ENCODE measurements at places on chromosomes 6 and 20.

- no peak for DNase-seq
These were observed 301.1 kb upstream of the CDH4 start for GRCh38 chr20:60950974-60951373.

GRCh38 chr20:52312132-52312729 lies 120.7 kb upstream of the ZFP64 start:
- peak; percentile 18 for DNase-seq

GRCh38 chr20:4869290-4870193 lies 131.8 kb downstream of the SLC23A2 start:
- peak; percentile 22 for DNase-seq

GRCh38 chr20:1808101-1808500 lies 87.1 kb upstream of the SIRPA start:
- DNase-seq, result no peak

GRCh38 chr20:10074513-10074912 lies 39.7 kb downstream of the ANKEF1 start:
- DNase-seq, result peak; percentile 30

- DNase-seq, result no peak
These were observed 169.3 kb downstream of the TTLL2 start for GRCh38 chr6:167493976-167494697.

DNA sequence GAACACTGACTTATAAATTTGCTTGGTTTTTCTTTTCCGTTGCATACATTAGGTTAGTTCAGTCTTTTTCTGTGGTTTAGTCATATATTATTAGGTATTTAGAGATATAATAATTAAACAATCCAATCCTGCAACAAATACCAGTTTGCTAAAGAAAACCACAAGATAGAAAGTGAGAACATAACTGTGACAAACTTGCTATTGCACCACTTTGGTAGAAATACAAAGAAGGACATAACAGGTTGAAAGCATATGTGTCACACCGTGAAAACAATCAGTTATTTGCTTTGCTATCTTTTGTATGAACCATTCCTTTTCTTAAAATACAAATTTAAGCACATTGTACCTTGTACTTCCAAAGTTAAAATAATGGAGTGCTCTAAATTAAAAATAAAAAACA lies 42.0 kb upstream of the KCNQ5 start:
- no peak for DNase-seq

- no peak for DNase-seq
These were observed 165.4 kb downstream of the TAF4 start for GRCh38 chr20:61900011-61900944.

DNA sequence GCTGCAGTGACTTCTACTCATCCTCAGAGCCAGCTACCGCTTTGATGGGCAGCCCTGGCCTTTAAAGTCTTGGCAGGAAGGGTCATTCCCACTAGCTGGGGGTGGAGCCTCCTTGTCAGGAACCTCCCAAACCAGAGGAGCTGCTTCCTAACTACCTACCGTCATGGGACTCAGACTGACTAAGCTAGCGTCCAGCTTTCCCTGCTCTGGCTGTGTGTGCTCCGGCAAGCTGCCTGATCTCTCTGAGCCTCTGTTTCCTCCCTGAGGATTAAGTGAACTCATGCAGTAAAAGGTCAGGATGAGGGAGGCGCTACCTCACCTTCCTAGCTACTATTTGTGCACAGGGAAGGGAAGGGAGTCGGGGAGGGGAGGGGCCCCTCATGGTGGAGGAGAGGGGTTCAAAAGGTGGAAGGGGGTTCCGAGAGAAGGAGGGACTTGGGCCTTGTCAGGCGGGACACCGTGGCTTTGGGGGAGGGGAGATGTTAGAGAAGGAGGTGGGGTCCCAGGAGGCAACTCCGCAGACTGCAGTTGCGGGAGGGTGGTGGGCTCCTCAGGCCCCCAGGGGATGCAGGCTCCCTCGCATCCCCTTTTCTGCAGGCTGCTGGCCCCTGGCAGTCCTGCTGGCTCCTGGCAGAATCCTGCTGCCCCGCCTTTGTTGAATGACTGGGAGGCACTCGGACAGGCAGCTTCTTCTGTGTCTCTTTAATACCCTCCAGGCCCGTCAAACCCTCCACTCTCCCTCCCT lies 9.8 kb downstream of the DUSP15 start:
- DNase-seq, result peak; percentile 86

DNA sequence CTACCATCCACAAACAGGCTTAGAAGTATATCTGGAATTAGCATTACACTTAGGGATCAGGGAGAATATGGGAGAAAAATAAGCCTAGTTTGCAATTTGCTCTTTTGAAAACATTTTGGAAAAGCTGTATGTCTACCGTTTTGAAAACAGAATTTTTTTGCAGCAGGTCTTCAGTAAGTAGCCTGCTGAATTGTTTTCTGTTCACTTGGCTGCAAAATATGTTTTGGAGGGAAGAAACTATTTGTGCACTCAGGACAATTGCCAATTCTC lies 39.6 kb downstream of the ILRUN start:
- DNase-seq, result no peak

DNA sequence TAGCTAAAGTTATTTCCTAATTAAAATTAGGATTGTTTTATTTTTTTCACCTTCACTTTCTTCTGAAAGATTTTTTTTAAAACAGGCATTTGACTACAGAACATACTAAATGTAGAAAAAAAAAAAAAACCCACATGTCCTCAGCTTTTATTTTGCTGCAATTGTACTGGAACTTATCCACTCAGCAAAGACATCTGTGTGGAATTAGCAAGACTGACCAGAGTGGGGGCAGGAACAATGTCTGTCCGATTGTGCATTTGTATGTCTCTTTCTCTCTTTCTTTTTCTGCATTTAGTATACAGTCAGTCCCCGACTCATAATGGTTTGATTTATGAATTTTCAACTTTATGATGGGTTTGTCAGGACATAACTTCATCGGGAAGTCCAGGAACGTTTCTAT lies 77.3 kb downstream of the CHD6 start:
- no peak for DNase-seq

DNA sequence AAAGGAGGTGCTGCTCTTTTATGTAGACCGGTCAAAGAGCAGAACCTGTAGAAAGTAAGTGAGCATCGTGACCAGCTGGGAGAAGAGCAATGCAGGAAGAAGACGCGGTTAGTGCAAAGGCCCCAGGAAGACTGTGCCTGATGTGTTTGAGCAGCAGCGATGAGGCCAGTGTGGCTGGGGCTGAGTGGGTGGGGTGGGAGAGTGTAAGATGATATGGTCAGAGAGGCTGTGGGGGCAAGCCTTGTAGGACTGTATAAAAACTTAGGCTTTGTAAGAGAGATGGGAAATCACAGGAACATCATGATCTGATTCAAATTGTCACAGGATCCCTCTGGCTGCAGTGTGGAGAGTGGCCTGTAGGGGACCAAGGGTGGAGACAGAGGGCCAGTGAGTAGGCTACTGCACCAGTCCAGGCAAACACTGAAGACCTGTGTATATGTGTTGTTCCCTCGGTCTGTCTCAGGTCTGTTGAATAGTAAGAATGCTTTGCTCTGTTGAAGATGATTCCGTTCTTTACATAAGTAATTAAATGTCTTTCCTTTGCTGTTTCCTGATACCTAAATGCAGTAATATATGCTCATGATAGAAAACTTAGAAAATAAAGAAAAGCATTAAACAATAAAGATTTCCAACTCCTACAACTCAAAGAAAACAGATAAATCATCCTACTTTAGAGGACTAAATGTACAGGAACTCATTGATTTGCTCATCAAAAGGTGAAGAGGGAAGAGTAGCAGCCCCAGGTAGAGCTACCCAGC lies 23.6 kb upstream of the WFDC2 start:
- DNase-seq, result peak; percentile 53

- no peak for DNase-seq
These were observed 140.1 kb downstream of the NRN1 start for GRCh38 chr6:5866547-5867051.

DNA sequence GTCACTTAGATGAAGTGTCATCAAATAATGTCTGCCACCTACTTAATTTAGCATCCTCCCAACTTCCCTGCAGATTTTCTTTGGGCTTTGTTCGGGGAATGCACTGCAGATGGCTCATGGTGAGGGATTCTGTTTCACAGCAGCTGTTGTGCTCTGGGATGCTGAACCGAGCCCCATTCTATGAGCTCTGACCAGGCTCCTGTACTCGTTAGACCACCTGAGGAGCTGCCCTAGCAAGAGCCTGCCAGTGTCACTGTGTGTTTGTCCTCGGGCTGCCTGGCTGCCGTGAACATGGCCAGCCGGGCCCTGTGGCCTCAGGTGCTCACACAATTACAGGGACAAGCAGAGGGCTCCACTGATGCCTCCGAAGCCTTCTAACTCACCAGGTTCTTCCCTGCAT lies 238.8 kb upstream of the ECI2 start:
- no peak for DNase-seq

DNA sequence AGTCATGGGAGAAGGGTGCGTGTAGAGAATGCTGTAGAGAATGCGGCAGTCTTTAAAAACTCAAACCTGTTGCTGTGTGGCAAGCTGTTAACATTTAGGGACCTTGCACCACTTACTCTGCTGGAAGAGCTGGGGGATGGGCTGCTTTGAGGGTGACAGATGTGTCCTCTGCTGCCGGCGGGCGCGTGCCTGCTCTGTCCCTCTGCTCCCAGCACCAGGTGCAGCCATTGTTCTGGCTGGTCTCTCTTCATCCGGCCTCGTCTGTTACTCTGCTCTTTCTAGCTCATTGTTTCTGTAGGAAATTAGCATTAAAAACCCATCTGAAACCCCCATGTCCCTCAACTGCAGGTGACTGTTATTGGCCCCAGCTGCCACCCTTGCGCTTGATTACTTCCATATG lies 78.5 kb downstream of the CBFA2T2 start:
- no peak for DNase-seq

GRCh38 chr6:126117251-126117650 lies 130.9 kb downstream of the TRMT11 start:
- DNase-seq, result no peak

DNA sequence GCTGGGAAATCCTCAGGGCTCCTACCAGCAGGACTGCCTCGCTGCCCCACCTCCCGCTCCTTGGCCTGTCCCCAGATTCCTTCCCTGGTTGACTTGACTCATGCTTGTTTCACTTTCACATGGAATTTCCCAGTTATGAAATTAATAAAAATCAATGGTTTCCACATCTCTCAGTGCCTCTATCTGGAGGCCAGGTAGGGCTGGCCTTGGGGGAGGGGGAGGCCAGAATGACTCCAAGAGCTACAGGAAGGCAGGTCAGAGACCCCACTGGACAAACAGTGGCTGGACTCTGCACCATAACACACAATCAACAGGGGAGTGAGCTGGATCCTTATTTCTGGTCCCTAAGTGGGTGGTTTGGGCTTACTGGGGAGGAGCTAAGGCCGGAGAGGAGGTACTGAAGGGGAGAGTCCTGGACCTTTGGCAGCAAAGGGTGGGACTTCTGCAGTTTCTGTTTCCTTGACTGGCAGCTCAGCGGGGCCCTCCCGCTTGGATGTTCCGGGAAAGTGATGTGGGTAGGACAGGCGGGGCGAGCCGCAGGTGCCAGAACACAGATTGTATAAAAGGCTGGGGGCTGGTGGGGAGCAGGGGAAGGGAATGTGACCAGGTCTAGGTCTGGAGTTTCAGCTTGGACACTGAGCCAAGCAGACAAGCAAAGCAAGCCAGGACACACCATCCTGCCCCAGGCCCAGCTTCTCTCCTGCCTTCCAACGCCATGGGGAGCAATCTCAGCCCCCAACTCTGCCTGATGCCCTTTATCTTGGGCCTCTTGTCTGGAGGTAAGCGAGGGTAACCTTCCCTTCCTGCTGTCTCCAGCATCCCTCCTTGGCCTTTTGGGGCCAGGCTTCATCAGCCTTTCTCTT lies at the start of gene CFB:
TSS of gene CFB (plus strand) at position 589 of the 863 bp plus-strand sequence. CDS start at position 716, 127 bp downstream.
- peak; percentile 89 for DNase-seq

GRCh38 chr6:114569669-114570068 lies 226.8 kb upstream of the HS3ST5 start:
- DNase-seq, result no peak

DNA sequence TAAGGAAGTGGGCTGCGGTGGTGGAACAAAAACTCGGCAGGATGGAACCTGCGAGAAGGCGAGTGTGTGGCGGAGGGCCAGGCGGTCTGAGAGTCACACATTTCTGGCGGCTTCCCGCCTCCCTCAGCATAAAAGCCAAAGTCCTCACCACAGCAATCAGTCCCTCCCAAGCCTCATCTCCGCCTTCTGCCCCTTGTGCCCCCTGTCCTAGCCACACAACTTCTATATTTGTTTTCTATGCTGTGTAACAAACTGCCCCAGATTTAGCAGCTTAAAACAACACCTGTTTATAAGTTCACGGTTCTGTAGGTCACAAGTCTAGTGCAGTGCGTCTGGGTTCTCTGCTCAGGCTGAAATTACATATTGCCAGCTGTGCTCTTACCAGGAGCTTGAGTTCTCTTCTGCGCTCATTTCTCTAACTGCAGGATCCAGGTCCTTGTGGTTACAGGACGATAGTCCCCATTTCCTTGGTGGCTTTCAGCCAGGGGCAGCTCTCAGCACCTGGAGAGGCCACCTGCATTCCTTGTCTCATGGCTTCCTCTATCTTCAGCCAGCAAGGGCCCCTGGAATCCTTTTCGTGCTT lies 11.7 kb upstream of the SPO11 start:
- DNase-seq, result no peak

GRCh38 chr6:148760568-148761526 lies 14.0 kb downstream of the UST start:
- no peak for DNase-seq

- no peak for DNase-seq
These were observed at the start of gene FOXA2 for GRCh38 chr20:22584522-22584921. Gene FOXA2, minus strand, starts transcription at chr20:22584572. Its CDS starts 294 bp downstream, at chr20:22584278.

DNA sequence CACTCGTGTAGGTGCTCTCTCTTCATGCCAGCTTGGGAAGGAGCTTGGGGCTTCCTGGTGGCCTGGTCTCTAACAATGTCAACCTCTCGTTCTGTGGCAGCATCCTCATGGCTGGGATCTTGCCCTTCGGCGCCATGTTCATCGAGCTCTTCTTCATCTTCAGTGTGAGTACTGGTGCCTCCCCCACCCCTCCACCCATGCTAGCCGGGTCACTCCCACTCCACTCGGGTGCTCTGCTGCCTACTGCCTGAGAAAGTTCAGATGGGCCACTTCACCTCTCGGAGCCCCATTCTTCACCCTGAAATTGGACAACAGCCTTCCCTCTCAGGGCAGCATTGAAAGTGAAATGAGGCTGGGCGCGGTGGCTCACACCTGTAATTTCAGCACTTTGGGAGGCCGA lies 48.8 kb downstream of the TM9SF4 start:
- DNase-seq, result no peak

GRCh38 chr20:14410869-14411555 lies 73.6 kb upstream of the FLRT3 start:
- no peak for DNase-seq

DNA sequence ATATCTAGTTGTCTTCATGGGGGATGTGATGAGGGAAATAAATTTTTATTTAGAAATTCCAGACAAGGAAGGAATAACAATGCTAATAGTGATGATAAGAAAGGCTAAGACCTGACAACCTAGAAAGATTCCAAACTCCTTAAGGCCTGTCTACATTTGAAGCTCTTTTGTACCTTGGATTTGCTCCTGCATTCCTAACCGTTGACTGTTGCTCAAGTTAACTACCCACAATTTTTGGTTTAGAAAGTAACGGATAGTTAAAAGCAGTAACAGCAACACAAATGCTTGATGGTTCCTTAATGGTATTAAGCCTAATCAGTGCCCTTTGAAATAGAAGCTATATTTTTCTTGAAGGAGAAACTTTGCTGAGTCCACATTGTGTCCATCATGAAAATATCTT lies 52.9 kb downstream of the TRMT11 start:
- peak; percentile 10 for DNase-seq
